Stimulated activated CD4-positive, alpha-beta T cell treated with anti-CD3 and anti-CD28 coated beads, Interleukin-1b, Interleukin-23, amount 100 ng/mL, for 1 hour (primary cell): ENCODE measurements at places on chromosomes 16 and 17.
A peak's percentile ranks its signal among the peaks of the same experiment; 100 is the strongest.

- no peak for DNase-seq
These were observed 12.8 kb upstream of the PCTP start for GRCh38 chr17:55737976-55738501.

DNA sequence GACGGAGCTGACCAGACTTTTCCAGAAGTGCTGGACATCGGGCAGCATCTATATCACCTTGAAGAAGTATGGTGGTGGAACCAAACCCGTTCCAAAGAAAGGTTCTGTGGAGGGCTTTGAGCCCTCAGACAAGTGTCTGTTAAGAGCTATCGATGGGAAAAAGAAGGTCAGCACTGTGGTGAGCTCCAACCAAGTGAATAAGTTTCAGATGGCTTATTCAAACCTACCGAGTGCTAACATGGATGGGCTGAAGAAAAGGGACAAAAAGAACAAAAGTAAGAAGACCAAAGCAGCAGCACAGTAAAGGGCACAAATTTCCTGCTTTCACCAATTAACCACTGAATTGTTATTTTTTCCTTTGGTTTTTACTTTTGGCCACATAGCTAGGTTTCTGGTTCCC is 6.9 kb downstream of the KAT7 start:
- DNase-seq = no peak

GRCh38 chr16:64957246-64957645 is 164.6 kb downstream of the CDH11 start:
- DNase-seq = no peak

- DNase-seq = no peak
These were observed 97.9 kb downstream of the MAP2K4 start for GRCh38 chr17:12118617-12119016.

- no peak for DNase-seq
These were observed 1.2 kb upstream of the HS3ST6 start for GRCh38 chr16:1919327-1919998.

DNA sequence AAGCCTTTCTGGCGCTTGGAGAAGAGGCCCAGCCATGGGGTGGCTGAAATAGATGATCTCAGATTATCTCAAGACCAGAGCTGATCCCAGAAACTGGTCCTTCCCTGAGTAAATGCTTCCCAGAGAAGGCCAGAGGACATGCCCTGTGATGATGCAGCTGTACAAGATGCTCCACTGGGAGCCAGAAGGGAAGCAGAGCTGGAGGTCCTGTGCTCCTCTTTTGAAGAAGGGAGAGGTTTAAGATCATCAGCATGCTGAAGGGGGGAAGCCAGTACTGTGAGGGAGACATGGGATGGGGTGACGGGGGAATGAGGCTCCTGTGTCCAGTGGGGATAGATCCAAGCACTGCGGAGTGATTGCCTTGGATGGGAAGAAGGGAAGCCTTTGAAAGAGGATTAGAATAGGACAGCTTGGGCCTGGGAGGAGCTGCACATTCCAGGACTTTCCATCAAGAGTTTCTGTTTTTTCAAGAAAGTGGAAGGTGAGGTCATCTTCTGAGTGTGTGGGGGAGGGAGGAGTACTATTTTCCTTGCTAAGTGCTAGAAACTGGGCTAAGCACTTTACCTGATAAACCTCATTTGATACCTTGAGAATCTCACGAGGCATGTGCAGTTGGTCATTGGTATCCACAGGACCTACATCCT is 16.4 kb upstream of the ALOX15B start:
- DNase-seq = no peak

- DNase-seq = no peak
These were observed 443.7 kb upstream of the DYNLRB2 start for GRCh38 chr16:80097098-80097497.

GRCh38 chr16:57610611-57611010 is 17.8 kb upstream of the ADGRG1 start:
- no peak for DNase-seq

GRCh38 chr17:8611619-8612298 is 18.8 kb downstream of the MYH10 start:
- DNase-seq = no peak

DNA sequence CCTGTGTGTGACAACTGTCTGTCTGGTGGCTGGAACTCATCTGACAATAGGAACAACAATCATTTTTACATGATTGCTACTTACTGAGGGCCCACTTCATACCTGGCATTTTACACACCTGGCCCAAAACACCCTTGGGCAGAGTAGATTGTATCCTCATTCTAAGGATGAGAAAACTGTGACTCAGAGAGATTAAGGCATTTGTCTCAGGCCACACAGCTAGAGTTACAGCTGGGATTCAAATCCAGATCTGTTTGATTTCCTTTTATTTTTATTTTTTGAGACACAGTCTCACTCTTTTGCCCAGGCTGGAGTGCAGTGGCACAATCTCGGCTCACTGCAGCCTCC is 242.1 kb downstream of the XYLT1 start:
- DNase-seq = no peak

DNA sequence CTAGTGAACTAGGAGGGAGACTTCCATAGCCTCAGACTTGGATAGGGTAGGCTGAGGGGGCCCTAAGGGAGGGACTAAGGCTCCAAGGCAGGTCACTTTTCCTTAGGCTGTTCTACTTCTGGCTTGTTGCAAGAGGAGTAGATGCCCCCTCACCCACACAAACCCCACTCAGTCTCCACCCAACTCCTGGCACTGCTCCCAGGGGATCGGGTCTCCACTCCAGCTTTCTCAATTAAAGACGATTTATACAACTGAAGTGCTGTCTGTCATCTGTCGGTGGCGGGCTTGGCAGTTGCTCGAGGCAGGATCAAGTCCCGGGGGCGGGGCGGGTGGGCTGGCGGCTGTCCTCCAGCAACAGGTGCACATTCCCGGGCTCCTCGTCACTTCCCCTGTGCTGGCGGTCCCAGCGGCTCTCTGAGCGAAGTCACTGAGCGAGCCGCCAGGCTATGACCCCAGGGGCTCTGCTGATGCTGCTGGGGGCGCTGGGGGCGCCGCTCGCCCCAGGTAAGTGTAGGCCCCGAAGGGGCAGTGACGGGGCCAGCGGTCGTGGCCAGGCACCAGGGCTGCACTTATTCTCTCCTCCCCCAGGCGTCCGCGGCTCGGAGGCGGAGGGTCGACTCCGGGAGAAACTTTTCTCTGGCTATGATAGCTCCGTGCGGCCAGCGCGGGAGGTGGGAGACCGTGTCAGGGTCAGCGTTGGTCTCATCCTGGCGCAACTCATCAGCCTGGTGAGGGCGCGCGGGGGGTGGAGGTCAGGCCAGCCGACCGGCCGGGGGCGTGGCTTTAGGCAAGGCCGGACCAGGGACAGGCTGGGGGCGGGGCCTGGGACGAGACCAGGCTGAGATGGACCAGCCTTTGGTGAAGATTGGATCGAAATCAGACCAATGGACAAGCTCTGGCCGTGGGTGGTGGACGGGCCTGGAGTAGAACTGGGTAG is at the start of gene CHRNB1:
CHRNB1 (plus strand) TSS at position 380 of the 937 bp plus-strand sequence; CDS start at position 447, 67 bp downstream.
- DNase-seq = no peak

- no peak for DNase-seq
These were observed 7.6 kb downstream of the KRT33A start for GRCh38 chr17:41343029-41343428.

DNA sequence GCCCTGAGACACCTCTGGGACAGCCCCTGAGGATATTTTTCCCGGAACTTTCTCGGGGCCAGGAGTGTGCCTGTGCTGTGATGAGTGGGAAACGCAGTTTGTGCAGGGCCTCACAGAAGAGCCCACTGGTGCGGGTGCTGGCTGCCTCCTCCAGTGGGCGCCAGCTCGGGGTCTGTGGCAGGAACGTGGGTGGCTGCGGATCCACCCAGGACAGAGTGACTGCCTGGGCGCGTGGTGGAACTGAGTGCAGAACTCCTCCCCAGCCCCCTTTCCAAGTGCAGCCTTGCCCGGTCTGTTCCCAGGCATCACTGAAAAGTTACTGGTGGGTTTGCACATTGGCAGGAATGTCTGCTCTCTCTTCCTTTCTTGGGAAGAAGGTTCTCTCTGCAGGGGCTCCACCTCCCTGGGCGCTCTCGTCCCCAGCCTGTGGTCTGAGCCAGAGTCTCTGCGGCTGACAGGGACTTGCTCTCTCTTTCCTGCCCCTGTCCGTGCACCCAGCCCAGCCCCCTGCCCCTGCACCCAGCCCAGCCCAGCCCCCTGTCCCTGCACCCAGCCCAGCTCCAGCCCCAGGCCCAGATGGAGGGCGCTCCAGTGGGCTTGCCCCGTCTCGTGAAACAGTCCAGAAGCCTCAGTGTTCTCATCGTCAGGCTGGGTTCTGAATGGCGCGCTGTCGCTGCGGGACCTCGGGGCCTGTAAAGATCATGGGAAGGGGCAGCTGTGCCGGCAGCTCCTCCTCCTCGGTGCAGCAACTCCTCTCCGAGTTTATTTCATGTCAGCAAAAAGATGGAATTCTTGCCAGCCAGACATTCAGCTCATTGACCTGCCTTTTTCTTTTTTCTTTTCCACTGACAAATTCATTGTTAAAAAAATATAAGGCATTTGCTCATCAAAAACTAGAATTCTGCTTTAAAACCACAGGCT is 117.5 kb downstream of the BANP start:
- DNase-seq = no peak

DNA sequence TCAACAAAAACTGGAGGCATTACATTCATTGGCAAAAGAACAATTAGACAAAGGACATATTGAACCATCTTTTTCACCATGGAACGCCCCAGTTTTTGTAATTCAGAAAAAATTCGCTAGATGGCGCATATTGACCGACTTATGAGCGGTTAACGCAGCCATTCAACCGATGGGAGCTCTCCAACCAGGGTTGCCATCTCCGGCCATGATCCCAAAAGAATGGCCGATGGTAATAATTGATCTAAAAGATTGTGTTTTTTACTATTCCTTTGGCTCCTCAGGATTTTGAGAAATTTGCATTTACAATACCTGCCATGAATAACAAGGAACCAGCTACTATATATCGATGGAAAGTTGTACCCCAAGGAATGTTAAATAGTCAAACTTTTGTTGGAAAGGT is 21.4 kb downstream of the ALOX15B start:
- DNase-seq = peak; percentile 24

GRCh38 chr17:7837408-7838088 is 3.5 kb downstream of the KDM6B start:
- DNase-seq = no peak

- DNase-seq = no peak
These were observed 64.8 kb upstream of the TBC1D3K start for GRCh38 chr17:37859451-37859850.

DNA sequence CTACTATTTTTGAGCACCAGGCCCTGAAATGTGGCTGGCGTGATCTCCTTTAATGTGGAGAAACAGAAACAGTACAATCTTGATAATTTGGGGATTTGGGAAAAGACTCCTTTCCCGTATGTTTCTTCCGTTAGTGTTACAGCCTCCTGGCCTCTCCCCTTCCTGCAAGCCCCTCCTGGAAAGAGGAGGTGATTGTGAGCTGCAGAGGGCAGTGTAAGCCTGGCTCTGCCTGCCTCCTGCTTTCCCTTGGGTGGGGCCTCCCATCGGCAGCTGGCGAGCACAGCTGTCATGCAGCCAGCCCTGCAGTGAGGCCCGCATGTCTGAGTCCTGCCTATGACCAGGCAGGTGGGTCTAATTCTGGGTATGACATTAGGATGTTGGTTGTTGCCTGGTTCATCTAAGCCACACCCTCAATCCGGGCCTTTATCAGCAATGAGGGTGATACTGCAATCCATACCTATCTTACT is 48.7 kb upstream of the WSB1 start:
- DNase-seq = no peak

DNA sequence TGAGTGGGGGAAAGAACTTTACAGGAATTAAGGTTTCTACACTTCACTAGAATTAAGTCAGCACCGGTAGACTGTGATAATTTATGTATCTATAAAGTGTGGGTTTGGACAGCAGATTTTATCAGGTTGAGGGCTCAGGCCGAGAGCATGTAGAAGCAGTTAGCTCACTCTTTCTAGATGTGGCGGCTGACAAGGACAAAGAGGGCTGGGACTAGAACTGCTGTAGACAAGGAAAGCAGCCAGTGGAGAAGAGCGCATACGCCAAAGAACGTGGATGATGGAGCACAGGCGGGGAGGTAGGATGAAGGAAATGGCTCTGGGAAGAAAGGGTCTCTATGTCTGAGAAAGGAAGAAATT is 504 bp upstream of the GOSR1 start:
- DNase-seq = no peak

DNA sequence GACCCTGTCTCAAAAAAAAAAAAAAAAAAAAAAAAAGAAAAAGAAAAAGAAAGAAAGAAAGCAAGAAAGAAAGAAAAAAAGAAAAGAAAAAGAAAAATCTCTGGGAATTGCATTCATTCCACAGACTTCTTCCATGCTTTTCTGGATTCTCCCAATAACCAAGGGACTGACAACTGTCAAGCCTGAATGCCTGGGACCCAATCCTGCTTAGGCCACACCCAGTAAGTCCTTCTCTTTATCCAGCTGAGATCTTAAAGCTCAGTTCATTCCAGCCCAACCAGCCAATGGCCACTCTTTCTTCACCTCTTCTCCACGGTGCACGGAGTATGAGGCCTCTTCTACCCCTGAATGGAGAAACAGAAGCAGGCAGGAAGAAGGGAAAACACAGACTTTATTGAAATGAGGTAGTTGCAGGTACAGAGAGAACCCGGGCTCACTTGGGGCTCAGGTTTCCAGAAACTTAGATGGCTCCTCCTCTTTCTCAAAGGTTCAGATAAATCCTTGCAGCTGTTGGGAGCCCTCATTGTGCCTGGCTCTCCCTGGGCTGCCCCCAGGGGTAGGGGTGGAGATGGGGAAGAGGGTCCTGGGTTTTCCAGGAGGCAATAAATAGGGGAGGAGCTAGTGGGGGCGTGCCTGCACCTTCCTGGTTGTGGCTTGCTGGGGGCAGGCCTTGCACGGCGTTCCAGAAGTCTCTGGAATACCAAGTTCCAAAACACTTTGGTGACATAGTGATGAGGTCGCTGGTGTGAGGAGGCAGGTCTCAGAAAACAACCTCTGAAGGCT is 2.5 kb downstream of the HOXB1 start:
- no peak for DNase-seq

DNA sequence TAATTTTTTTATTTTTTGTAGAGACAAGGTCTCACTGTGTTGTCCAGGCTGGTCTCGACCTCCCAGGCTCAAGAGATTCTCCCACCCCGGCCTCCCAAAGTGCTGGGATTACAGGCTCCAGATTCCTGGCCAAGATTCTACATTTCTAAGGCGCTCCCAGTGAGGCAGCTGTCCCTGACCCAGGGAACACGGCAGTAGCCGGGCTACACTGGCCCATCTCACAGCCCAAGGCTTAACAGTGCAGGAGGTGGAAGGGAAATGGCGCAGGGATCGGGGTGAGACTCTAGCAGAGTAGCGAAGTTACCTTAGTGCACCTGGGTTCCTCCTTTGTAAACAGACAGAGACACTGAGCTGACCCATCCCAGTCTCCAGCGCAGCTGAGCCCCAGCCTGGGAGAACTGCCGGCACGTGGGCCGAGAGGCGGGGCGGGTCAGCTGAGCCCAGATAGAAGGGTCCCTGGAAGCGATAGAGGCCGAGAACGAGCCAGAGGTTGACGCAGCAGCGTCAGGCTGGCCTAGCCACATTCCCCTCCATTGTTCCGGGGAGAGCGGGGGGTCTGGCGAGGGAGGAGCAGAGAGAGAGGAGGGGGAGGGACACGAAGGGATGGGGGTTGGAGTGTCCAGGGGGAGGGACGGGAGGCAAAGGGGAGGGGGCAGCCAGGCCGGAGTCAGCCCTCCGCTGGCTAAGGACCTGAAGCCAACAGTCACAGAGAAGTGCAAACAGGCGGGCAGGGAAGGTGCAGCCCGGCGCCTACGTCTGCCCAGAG is 2.5 kb downstream of the CARHSP1 start:
- no peak for DNase-seq
